ENCODE measurements at places on chromosomes 4 and X.
A peak's percentile ranks its signal among the peaks of the same experiment; 100 is the strongest.

GRCh38 chr4:11698846-11699590 lies 270.3 kb upstream of the HS3ST1 start:
- DNase-seq: no peak

DNA sequence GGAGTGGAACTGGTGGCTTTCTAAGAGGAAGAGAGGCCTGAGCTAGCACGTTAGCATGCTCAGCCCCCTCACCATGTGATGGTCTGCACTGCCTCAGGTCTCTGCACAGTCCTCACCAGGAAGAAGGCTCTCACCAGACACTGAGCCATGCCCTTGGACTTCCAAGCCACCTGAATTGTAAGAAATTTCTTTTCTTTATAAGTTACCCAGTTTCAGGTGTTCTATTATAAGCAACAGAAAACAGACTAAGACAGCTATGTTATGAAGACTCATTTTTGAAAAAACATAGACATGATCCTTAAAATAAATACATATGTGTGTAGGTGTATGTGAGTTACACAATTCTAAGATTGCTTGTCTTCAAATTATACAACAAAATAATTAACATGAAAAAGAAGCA lies 74.7 kb downstream of the CEP44 start:
- no peak for DNase-seq

GRCh38 chrX:74262452-74263209 lies 41.3 kb upstream of the ZCCHC13 start:
- DNase-seq: no peak

- no peak for DNase-seq
Observed at GRCh38 chr4:2741626-2742025, 14.5 kb downstream of the TNIP2 start.

DNA sequence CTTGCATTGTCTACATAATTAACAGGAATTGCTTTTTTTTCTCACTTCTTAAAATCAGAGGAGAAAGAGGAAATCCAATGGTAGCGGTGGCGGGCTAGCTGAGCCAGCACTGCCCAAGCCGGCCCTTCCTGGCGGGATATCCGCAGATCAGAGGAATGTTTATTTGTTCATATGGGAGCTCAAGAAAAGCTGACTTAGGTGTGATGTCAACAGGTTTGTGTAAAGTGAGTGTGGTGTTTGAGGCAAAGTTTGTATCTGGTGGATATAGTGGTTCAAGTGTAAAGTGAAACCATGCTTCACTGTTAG lies 466 bp upstream of the SLC39A8 start:
- no peak for DNase-seq

- DNase-seq: peak; percentile 11
Observed at GRCh38 chrX:133412246-133412645, 3.0 kb downstream of the GPC4 start.

DNA sequence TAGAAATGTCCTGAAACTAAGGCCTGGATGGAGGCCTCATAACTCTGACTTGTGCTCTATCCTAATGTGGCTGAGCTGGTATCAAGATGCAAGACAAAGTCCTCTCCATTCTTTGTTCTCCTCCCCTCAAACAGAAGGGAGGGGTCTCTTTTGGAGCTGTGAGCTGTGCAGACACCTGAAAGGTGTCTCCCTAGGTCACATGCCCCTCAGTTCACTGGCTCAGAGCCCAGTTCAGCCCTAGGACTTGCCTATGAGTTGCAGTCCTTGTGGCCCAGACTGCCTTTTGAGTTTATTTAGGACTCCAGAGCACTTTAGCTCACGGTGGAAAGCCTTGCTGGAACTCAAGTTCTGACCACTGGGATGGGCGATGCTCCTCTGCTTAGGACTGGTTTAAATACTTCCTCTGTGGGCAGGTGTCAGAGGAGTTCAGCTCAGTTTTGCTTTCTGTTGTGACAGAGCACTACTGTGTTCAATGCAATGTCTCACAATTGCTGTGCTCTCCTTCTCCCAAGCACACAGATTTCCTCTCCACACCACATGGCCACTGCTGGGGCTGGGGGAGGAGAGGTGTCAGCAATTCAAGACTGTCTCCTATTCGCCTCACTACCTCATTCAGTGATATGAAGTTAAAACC lies 84.8 kb upstream of the ZNF827 start:
- DNase-seq: no peak

GRCh38 chr4:132180020-132180427 lies 969.1 kb upstream of the PCDH10 start:
- no peak for DNase-seq

GRCh38 chr4:22019676-22020075 lies 71.1 kb upstream of the KCNIP4 start:
- no peak for DNase-seq

GRCh38 chr4:130738233-130738632 lies 1642.3 kb downstream of the C4orf33 start:
- DNase-seq: no peak

- no peak for DNase-seq
Observed at GRCh38 chr4:35649778-35650177, 594.5 kb downstream of the ARAP2 start.

GRCh38 chr4:121526509-121526908 lies 145.7 kb upstream of the QRFPR start:
- no peak for DNase-seq

DNA sequence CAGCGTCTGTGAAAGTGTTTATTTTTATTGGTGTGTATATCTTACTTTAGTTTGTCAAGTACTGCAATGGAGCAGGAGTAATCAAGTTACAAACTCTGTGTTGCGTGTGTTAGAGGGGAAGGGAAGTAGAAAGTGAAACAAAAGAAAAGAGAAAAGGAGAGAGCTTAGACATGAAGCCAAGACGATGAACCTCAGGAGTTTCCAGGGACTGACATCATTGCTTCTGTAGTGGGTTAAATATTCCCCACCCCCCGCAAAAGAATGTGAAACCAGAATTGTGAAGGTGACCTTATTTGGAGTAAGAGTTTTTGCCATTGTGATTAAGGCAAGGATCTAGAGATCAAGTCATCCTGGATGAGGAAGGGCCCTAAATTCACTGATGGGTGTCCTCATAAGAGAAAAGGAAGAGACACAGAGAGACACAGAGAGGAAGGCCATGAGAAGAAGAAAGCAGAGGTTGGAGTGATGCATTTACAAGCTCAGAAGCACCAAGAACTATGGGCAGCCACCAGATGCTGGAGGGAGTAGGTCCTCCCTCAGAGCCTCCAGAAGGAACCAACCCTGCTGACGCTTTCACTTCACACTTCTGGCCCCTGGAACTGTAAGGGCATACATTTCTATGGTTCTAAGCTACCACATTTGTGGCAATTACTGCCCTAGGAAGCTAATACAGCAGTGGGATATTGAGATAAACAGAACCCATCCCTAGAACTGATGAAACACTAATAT lies 173.6 kb upstream of the SFRP2 start:
- DNase-seq: no peak

All from renal pelvis (tissue), 12 donors.